Natural killer cell (primary cell): ENCODE measurements at places on chromosomes 5 and 9. TPM values are rescaled to one million over a fixed set of nuclear protein-coding genes. Genes with fewer than 3 reads are reported as not detected.
A peak's percentile ranks its signal among the peaks of the same experiment; 100 is the strongest.

DNA sequence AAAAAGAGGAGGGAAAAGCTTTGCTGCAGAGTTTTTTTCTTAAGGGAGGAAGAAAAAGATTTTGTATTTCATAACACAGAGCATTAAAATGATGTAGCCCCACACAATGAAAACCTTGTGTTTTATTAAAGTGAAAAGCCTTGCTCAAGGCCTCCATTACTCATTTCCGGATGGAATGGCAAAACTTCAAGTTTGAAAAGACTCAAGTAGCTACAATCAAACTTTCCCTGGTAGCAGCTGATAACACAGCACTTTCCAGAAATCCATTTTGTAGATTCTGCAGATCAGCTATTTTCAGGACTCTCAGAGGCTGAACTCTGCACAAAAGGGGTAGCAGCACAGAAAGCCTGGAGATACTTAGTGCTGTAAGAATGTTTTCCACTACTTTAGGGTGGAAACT, 374.8 kb downstream of the NFIB start:
- H3K4me1 ChIP-seq = no peaks in the 10 kb centered on the region
- H3K36me3 ChIP-seq = no peaks in the 10 kb centered on the region
- no peaks in the 10 kb centered on the region for H3K27me3 ChIP-seq
- H3K27ac ChIP-seq = no peak overlapping the region
- DNase-seq = no peak

DNA sequence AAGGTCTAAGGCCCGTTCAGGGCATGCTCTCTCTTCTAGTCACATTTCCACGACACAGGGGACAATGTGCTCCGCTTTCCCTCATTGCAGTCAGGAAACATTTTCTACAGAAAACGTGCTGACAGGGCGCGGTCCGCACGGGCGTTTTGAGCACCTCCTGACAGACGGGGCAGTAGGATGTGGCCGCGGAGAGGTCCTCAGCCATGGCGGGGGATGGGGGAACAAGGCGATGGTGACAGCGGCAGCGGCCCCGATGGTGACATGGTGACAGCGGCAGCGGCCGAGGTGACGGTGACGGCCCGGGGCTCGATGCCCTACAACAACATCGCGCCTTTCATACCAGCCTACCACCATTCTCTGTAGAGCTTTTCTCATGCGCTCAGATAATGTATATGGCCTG, 4.1 kb downstream of the PLPP1 start:
- H3K36me3 ChIP-seq = no peaks in the 10 kb centered on the region
- H3K4me1 ChIP-seq = peaks cover 12% of the 10 kb centered on the region
- no peak for DNase-seq
- no peak overlapping the region for H3K27ac ChIP-seq
- H3K4me3 ChIP-seq = no peak overlapping the region
- no peaks in the 10 kb centered on the region for H3K27me3 ChIP-seq

DNA sequence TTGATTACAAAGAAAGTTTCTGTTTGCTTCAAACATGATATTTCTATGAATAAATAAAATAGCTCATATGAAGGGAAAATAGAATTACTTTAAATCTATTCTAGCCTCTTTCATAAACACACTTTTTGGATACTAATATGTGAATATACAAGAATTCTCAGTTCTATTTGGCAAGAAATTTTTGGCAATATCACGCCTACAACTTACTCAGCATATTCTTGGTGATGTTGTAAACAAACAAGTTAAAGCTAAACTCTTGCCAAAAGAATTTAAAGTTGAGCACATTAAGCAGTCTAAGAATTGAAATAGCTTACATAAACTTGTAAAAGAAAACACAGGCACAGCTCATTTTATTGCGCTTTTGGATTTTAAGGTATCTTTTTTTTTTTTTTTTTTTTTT, 209.8 kb downstream of the CDH12 start:
- no peak for DNase-seq
- no peak overlapping the region for H3K4me3 ChIP-seq
- no peaks in the 10 kb centered on the region for H3K36me3 ChIP-seq
- H3K27ac ChIP-seq = no peak overlapping the region
- no peaks in the 10 kb centered on the region for H3K4me1 ChIP-seq
- no peaks in the 10 kb centered on the region for H3K27me3 ChIP-seq

GRCh38 chr5:42225009-42225408, 198.2 kb upstream of the GHR start:
- H3K27me3 ChIP-seq = no peaks in the 10 kb centered on the region
- H3K4me1 ChIP-seq = no peaks in the 10 kb centered on the region
- H3K4me3 ChIP-seq = no peak overlapping the region
- no peak overlapping the region for H3K27ac ChIP-seq
- DNase-seq = no peak

- no peak overlapping the region for H3K4me3 ChIP-seq
- no peak for DNase-seq
- no peaks in the 10 kb centered on the region for H3K27me3 ChIP-seq
- H3K4me1 ChIP-seq = peaks cover 19% of the 10 kb centered on the region
- H3K27ac ChIP-seq = no peak overlapping the region
These were observed 104.3 kb downstream of the PIK3R1 start for GRCh38 chr5:68319706-68320412.

DNA sequence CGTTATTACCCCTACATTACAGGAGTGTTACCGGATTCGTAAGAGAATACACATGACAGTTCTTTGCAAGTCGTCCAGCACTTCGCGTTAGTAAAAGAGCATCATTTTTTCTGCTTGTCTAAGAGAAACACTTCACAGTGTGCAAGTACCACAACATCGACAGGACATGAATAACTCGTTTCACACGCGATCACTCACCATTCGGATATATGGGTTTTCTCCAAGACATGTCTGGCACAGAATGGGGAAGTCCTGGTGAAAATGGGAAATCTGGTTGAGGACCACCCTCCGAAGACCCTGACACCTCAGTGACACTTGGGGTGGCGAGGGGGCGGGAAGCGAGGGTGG, 642 bp downstream of the RBM22 start:
- peak overlapping the region; percentile 92 for H3K27ac ChIP-seq
- peaks cover 5% of the 10 kb centered on the region for H3K4me1 ChIP-seq
- peaks cover 2% of the 10 kb centered on the region for H3K27me3 ChIP-seq
- H3K36me3 ChIP-seq = peaks cover 35% of the 10 kb centered on the region
- peak overlapping the region; percentile 90 for H3K4me3 ChIP-seq

- H3K4me1 ChIP-seq = no peaks in the 10 kb centered on the region
- H3K4me3 ChIP-seq = no peak overlapping the region
- no peak overlapping the region for H3K27ac ChIP-seq
- no peaks in the 10 kb centered on the region for H3K36me3 ChIP-seq
These were observed 123.0 kb downstream of the PAX5 start for GRCh38 chr9:36911037-36911436.

GRCh38 chr9:137266162-137266527, 11.0 kb downstream of the NELFB start:
- H3K27ac ChIP-seq = no peak overlapping the region
- H3K4me3 ChIP-seq = no peak overlapping the region
- peaks cover 30% of the 10 kb centered on the region for H3K36me3 ChIP-seq
- DNase-seq = no peak
- H3K27me3 ChIP-seq = no peaks in the 10 kb centered on the region
- H3K4me1 ChIP-seq = peaks cover 12% of the 10 kb centered on the region

DNA sequence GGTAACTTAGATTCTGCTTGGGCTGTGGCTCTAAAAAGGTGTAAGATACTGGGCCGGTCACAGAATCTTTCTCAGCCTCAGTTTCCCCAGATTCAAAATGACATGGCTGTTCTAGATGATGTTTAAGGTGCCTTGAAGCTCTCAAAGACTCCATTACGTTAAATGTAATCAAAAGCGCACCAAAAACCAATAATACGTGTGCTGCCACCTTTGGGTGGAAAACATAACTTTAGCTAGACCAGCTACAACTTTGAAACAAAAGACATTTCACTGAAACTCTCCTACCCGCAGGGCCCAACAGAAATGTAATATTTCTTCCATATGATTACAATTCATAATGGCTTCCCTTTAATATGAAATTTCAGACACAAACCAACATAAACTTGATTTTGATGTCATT, 35.0 kb upstream of the PCSK5 start:
- no peak overlapping the region for H3K4me3 ChIP-seq
- DNase-seq = peak; percentile 14
- no peak overlapping the region for H3K27ac ChIP-seq
- H3K27me3 ChIP-seq = peaks cover 3% of the 10 kb centered on the region
- no peaks in the 10 kb centered on the region for H3K4me1 ChIP-seq

DNA sequence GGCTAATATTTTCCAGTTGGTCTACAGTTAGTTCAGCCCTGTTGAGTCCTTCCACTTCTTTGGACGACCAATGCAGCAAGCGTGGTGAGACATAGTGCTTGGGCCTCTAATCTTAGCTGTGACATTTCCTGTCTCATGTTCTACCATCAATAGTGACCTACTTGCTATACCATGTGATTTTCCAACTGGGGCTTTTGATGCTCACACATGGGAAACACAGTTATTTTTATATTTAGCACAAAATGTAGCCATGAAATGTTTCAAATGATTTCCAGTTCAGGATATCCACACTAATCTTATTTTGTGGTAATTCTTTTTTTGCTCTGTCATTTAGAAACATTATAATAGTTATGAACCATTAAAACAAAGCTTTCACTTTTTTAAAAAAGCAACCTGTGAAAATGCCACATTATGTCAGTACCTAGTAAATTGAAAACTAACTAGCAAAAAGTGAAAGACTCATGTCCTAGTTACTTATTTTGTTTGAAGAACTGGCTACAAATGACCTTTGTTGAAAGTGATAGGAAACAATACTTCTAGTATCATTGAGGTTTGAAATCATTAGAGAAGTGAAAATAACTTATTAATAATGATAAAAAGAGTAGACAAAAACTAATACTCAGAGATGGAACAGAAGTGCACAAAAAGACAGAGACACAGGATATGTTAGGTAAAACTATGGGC, 18.3 kb downstream of the MARCHF3 start:
- no peak overlapping the region for H3K27ac ChIP-seq
- peaks cover 3% of the 10 kb centered on the region for H3K4me1 ChIP-seq
- peak; percentile 10 for DNase-seq
- H3K27me3 ChIP-seq = no peaks in the 10 kb centered on the region
- no peaks in the 10 kb centered on the region for H3K36me3 ChIP-seq

GRCh38 chr5:61730866-61731265, 398.8 kb downstream of the ZSWIM6 start:
- no peaks in the 10 kb centered on the region for H3K27me3 ChIP-seq
- H3K36me3 ChIP-seq = no peaks in the 10 kb centered on the region
- H3K4me1 ChIP-seq = no peaks in the 10 kb centered on the region
- no peak for DNase-seq
- H3K4me3 ChIP-seq = no peak overlapping the region

GRCh38 chr9:1647776-1648175, 367.4 kb upstream of the SMARCA2 start:
- no peak overlapping the region for H3K4me3 ChIP-seq
- H3K27ac ChIP-seq = no peak overlapping the region
- no peaks in the 10 kb centered on the region for H3K27me3 ChIP-seq
- H3K4me1 ChIP-seq = no peaks in the 10 kb centered on the region
- no peaks in the 10 kb centered on the region for H3K36me3 ChIP-seq
- no peak for DNase-seq

DNA sequence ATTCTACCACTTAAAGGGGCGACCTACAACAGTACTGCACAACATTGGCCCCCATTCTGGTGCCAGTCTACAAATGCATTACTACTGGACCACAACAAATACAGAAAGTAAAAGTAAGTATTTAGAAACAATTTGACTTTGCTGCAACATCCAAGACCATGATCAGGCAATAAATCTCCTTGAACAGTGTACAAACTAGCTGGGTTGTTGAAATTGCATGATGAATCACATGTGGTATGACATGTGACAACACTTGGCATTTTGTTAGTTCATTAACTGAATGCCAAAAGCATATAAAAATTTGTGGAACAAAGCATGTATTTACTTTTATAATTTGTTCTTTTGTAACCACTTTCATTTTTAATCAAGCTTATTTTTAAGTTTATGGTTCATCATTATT, 270.5 kb downstream of the NFIB start:
- no peak for DNase-seq
- H3K4me1 ChIP-seq = no peaks in the 10 kb centered on the region
- H3K36me3 ChIP-seq = no peaks in the 10 kb centered on the region
- no peak overlapping the region for H3K27ac ChIP-seq
- H3K4me3 ChIP-seq = no peak overlapping the region
- no peaks in the 10 kb centered on the region for H3K27me3 ChIP-seq

The MORN5 gene
- total RNA-seq = not detected

The RABGAP1 gene
- 43.0 TPM for total RNA-seq

The ENDOG gene
- total RNA-seq = 6.7 TPM

The FBN2 gene
- total RNA-seq = 0.31 TPM

The PCDHA4 gene
- total RNA-seq = not detected
